Stromal cell of bone marrow (primary cell): ENCODE measurements at places on chromosomes 7 and 10.
A peak's percentile ranks its signal among the peaks of the same experiment; 100 is the strongest.

GRCh38 chr10:17650416-17650815 lies 6.5 kb downstream of the STAM start:
- no peak for DNase-seq

DNA sequence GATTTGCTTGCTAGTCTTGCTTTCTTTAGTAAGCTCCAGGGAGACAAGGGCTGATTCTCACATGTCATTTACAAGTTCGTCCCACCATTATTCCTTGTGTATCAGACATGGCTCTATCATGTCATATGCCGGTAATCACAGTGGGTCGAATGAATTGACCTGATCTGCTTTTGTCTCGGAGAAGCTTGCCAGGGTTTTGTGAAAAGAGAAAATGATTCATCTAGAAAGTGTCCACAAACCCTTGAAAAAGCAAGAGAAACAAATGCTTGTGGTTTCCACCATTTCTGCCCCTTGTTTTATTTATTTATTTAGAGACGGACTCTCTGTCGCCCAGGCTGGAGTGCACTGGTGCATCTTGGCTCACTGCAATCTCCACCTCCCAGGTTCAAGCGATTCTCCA lies 278.5 kb downstream of the TCF7L2 start:
- DNase-seq: peak; percentile 47

GRCh38 chr10:33306126-33306525 lies 28.3 kb downstream of the NRP1 start:
- DNase-seq: no peak

GRCh38 chr7:90846192-90846591 lies 250.1 kb downstream of the CDK14 start:
- DNase-seq: no peak

GRCh38 chr7:135510592-135511183 lies 786 bp upstream of the CNOT4 start:
- no peak for DNase-seq

GRCh38 chr10:122911889-122912484 lies 1.6 kb downstream of the FAM24A start:
- peak; percentile 3 for DNase-seq

- no peak for DNase-seq
Observed at GRCh38 chr10:124652701-124653100, 91.5 kb downstream of the FAM53B start.

- DNase-seq: no peak
Observed at GRCh38 chr10:116476461-116476860, 48.8 kb downstream of the PNLIPRP3 start.

GRCh38 chr7:138900035-138900828 lies 81.0 kb downstream of the KIAA1549 start:
- no peak for DNase-seq

DNA sequence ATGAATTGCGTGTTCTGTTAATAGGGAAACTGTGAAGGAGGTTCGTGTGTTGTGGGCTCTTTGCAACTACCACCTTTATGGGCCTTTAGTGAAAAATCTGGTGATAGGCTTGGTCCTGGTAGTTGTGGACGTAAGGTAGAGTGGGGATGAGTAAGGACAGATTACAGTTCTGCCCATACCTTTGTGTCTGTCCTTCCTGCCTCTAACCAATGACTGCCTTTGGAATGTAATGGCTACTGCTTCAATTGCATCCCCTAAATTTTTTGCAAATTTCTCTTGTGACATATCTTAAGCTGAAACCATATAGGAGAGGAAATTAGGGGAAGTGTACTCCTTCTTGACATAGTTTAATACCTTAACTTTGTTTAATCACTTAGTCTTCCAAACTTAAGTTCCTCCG lies 82.3 kb downstream of the ADK start:
- no peak for DNase-seq

DNA sequence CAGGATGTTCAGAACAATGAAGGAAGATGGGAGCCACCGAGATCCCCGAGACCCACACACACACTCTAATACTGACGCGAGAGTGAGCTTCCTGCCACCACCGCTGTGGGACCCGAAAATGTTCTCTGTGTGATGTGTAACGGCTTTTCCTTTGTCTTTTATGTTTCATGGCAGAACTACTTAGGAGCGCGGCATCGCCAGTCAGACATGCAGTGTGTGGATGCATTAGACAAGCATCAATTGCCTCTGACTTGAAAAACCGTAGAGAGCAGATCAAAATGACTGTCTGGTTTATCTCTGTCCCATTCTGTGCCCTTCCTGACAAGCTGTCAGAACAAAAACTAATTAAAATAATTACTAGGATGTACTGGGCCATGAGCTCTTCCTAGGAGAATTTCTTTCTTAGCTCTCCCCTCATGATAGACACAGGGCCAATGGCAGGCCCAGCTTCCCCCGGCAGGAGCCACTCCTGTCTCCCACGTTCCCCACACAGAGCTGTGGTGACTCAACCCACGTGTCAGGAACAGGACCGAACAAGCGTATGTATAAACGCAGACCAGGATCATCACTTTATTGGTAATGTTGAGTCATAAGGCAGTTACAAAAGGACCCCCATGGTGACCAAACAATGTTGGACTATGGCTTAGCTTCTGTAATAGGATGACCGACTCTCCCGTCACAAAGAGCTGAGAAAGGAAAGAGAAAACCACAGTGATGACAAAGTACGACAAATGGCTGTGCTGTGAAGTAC lies 705.0 kb downstream of the PARD3 start:
- DNase-seq: peak; percentile 36

- no peak for DNase-seq
Observed at GRCh38 chr7:41685684-41686083, 17.2 kb downstream of the INHBA start.

- DNase-seq: peak; percentile 14
Observed at GRCh38 chr10:99292159-99292558, 37.0 kb upstream of the CNNM1 start.

GRCh38 chr10:33507662-33508425 lies 173.4 kb upstream of the NRP1 start:
- no peak for DNase-seq

- peak; percentile 93 for DNase-seq
Observed at GRCh38 chr7:1028775-1029636, 15.3 kb upstream of the GPR146 start.

GRCh38 chr7:108189733-108190388 lies 59.7 kb upstream of the LAMB4 start:
- no peak for DNase-seq

- DNase-seq: no peak
Observed at GRCh38 chr10:34089253-34089652, 725.8 kb downstream of the PARD3 start.

- no peak for DNase-seq
Observed at GRCh38 chr10:123086281-123086680, 49.5 kb upstream of the HMX3 start.

- no peak for DNase-seq
Observed at GRCh38 chr10:114392112-114392835, 12.0 kb downstream of the AFAP1L2 start.
